Esophagus squamous epithelium (tissue), 5 donors: ENCODE measurements at places on chromosomes 7 and 10. TPM values are rescaled to one million over a fixed set of nuclear protein-coding genes. Genes with fewer than 3 reads are reported as not detected.

DNA sequence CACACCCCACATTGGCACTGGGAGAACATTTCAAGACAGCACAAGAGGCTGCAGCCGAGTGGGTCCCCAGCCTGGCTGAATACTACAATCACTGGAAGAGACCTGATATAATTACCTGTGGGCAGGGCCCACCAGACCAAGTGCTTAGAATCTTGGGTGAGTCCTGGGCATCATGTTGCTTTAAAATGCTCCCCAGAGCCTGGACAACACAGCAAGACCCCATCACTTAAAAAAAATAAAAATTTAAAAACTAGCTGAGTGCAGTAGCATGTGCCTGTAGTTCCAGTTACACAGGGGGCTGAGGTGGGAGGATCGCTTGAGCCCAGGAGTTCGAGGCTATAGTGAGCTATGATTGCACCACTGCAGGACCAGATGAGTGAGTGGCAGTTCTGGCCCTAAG is 28.1 kb downstream of the FAM171A1 start:
- DNase-seq = no peak

CHST15 gene
- total RNA-seq = 5.9 TPM

DNA sequence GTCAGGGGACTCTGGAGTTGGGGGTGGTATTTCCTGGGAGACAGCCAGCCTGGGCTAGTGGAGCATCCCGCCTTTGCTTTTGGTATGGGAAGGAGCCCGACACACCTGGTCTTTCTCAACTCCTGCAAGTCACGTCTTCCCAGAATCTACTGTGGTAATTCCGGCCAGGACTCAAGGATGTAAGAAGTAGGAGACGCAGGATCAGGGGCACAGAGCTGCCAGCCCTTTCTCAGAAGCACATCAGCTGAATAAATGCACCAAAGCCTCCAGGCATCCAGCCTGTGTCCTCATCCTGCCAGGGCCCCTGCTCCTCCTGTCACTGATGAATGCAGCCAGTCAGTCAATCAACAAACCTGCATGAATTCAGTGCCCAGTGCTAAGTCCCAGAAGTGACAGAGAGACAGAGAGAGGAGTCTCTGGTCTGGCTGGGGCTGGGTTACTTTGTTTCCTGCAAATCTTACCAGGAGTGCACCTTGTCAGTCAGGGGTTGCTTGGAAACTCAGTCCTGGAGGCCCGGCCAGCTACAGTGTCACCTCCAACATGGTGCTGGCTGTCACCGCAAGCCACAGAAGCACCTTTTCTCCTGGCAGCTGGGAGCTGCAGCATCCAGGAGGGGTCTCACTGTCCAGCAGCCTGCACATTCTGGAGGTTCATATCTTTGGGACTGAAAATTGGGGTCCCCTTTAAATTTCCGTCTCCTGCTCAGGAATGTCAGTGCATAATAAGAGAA is 101.8 kb downstream of the PTPRE start:
- DNase-seq = no peak

DNA sequence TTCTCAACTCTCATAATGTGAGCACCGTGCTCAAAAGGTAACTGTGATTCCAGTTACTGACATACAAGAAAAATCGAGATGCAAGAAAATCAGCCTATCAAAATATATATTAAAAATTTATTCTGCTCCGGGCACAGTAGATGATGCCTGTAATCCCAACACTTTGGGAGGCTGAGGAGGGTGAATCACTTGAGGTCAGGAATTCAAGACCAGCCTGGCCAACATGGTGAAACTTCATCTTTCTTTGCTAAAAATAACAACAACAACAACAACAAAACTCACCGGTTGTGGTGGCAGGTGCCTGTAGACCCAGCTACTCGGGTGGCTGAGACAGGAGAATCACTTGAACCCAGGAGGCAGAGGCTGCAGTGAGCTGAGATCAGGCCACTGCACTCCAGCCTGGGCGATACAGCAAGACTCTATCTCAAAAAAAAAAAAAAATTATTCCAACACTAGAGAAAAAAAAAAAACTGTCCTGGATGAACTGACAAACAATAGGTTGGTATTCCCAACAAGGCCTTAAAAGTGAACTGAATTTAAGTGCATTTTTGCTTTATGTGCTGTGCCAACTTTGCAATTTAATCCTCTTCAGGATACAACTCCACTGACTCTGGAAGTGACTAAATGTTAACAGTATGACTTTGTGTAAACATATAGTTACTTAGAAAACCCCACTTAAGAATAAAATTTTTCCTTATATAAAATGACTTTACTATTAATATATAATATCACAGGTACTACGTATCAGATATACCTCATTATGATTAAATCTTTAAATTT is 51.1 kb downstream of the JMJD1C start:
- DNase-seq = no peak

DNA sequence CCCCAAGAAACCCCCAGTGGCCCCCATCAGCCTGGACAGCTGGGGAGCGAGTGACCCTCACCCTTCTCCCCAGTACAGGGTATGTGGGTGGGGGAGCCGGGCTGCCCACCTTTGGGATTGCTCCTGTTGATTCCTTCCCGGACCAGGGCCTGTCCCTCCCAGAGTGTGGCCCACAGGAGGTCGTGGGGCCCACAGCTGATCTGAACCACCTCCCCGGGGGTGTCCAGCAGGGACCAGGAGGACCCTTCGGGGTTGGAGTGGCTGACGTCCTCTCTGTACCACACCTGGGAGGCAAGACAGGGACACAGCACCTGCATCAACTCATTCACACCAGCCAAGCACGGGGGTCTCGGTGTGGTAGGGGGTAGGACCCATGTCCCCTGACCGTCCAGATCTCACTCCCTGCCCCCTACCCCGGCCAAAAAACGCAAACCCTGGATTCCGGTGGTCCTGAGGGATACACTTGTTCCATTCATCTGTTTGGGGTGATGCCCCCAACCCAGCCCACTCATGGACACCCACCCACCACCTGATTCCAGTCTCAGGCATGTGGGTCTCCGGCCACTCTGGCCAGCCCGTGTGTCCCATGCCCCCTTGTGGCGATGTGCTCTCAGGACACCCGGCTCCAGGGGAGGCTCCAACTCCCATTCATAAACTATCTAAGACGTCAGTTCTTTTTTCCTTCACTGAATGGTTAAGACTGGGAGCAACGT is 10.9 kb downstream of the TECPR1 start:
- no peak for DNase-seq
